ENCODE measurements at places on chromosomes 12 and 14.
A peak's percentile ranks its signal among the peaks of the same experiment; 100 is the strongest.

DNA sequence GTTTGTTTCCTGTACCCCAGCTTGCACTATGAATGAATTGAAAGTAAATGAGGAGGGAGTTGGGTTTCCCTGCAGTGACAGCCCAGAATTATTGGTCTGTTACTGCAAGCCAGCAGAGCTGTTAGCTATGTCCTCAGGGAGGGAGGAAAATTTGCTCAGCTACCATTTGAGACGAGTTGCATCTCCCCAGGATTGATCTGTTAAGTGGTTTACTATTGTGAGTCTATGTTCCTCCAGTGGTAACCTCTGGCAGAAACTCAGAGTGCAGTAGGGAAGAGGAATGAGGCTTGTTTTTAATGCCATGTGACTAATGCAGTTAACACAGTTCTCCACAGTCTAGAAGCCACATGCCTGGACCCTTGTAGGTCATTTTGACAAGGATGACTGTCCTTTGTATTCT is 173.9 kb downstream of the SLC15A4 start:
- DNase-seq, result no peak

DNA sequence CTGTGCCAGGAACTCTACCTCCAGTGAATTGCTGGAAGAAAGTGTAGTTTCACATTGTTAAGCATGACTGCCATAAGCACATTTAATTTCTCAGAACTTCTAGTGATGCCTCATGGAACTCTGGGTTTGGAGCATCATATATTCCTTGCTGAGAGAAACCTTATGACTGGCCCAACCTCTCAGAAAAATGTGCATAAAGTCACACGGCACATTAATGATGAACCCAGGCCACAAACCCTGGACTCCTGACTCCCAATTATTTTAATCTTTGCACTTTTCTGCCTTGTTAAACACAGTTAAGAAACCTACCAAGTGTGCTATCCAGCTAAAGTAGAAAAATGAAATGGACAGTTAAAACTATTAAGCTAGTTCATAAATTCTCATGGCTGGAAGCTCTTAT is 5.6 kb downstream of the TCP11L2 start:
- no peak for DNase-seq

GRCh38 chr12:87661786-87662377 is 367.3 kb downstream of the C12orf50 start:
- no peak for DNase-seq

DNA sequence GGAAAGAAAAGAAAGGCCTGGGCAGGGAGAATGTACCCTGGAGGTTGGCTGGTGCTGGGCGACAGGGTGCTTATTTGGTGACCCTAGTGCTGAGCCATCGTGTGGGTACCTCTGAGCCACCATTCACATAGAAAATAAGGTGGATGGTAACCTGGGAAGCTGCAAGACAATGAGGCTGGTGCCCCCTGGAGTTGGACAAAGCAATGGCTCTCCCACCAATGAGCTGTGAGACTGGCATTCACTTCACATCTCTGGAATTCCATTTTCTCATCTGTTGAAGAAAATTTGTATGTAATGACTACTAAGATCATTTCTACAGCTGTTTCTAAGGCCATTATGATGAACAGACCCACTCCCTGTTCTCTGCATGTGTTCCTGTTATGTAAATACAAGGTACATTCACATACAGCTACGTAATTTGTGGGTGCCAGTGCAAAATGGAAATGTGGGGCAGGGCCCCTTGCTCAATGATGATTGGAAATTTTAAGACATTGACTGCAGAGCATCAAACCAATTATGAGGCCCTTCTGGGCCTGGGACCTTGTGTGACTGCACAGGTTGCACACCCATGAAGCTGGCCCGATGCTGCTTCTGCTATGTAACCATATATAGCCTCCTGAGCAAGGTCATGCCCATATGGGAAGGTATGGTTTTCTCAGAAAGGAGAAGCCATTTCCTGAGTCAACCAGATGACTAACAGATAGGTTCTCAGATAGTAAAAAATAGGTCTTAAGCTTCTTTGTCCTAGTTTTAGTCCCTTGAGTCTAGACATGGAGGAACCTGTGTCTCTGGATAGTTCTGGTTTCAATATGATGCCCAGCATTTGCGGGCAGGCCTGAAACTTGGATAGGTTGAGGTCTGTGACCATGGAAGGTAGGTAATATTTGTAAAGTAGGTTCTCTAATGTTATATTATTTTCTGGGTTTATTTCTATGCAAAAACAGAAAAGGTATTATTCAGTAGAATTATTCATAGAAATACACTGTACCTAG is 63.4 kb upstream of the IGF1 start:
- DNase-seq, result no peak

GRCh38 chr12:104566244-104566993 is 109.7 kb downstream of the CHST11 start:
- no peak for DNase-seq

GRCh38 chr14:23884541-23884904 is 69.0 kb upstream of the DHRS4 start:
- DNase-seq, result no peak

DNA sequence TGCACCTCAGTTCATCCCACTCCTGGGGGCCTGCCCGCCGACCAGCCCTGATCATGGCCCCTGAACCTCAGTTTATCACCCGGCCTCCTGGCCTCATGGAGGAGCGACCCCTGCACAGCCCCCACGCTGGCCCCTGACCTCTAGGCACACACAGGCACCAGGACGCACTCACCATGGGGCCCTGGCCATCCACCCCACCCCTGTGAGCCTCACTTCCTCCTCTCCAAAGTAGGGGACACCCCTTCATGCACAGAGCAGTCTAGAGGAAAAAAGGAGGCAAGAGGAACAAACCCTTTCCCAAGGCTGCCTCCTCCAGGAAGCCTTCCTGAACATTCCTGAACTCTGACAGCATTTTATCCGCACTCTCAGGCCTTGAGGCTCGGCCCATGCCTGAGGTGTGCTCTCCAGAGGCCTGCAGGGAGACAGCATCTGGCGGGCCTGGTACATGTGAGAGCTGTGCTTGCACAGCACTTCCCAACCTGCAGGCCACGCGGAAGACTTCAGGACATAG is 39.4 kb downstream of the CCNK start:
- no peak for DNase-seq

- peak; percentile 15 for DNase-seq
Measured at GRCh38 chr14:30608533-30609006, 13.5 kb upstream of the SCFD1 start.

- DNase-seq, result no peak
Measured at GRCh38 chr12:57489157-57489641, 1.3 kb downstream of the MARS1 start.

DNA sequence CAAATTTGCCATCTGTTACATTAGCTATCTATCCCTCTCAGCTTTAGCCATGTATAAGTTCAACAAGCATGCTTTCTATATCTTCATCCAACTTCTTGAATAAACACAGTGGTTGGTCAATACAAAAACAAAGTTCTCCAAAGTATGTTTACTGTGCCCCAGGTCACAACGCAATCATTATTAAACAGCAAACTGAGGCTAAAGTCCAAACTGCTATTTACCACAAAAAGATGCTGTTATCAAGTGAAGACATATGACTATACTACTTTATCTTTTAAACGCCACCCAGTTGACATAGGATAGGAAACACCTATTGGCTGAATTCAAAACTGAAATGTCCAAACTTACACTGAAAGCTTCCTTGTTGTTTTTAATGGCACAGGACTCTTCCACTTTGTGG is 11.7 kb downstream of the ZCCHC8 start:
- DNase-seq, result no peak

DNA sequence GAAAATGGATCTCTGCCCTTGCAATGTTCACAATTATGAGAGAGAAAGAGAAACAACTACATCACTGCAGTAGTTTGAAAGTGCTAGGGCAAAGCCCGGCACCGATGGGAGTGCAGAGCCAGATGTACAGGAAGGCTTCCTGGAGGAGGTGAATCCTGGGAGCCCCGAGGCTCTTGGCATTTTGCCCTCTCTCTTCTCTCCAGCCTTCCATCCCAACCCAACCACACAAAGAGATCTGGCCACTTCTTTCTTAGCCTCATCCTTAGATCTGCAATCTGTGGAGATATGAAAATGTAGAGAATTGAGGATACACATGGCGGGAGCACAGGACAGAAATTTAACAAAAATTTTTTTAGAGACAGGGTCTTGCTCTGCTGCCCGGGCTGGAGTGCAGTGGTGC is 3.3 kb upstream of the PAPLN start:
- no peak for DNase-seq

GRCh38 chr12:64039281-64039871 is 182.7 kb downstream of the KICS2 start:
- peak; percentile 48 for DNase-seq

GRCh38 chr12:98741556-98742265 is 96.6 kb downstream of the APAF1 start:
- DNase-seq, result no peak

DNA sequence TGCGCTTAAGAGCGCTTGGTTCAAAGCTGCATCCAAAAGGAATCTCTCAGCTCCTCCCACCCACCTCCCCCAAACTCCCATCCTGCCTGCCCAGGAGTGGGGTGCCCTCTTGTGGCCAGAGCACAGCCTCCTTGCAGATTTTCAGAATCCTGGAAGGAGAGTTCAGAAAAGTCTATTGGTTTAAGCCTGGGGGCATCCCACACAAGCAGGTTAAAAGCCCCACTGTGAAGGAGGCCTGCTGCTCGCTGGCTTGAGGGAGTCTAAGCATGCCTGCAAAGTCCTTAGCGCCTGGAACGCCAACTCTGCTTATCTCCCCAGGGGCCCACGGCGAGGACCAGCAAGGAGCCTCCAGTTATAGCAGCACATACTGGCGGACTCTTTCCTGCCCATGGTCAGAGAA is 297.1 kb downstream of the KSR2 start:
- DNase-seq, result peak; percentile 58

DNA sequence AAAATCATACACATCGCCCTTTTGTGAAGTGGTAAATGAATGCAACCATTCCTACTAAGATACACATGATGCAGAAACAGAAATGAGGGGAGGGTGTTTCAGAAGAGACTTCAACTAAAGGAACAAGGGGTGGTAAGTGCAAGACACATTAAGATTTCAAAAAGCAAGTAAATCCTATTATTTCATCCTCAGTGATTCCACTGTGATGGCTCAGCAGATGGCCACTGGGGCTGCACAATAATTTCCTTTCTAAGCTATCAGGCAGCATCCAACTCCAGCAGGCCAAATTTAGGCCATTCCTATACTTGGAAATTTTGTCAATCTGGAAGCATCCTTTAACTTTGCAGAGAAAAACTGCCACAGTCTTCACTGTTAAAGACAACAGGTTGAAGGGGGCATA is 272.4 kb downstream of the NELL2 start:
- DNase-seq, result no peak

DNA sequence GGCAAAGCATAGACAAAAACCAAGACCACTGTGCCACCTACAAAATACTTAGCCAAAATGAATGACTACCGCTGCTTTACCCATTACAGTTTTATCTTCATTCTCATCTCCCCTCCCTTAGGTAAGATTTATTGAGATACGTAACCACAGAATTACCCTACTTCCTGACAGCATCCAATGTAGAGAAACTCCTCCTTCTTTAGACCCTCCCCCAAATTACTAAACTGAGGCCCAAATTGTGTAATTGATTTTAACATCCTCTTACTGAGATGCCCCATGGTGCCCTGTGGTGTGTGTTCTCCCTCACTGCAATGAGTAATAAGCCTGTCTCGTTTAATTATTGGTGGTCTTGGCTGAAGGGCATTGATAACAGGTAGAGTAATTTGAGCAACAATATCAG is 19.1 kb downstream of the VRK1 start:
- no peak for DNase-seq

DNA sequence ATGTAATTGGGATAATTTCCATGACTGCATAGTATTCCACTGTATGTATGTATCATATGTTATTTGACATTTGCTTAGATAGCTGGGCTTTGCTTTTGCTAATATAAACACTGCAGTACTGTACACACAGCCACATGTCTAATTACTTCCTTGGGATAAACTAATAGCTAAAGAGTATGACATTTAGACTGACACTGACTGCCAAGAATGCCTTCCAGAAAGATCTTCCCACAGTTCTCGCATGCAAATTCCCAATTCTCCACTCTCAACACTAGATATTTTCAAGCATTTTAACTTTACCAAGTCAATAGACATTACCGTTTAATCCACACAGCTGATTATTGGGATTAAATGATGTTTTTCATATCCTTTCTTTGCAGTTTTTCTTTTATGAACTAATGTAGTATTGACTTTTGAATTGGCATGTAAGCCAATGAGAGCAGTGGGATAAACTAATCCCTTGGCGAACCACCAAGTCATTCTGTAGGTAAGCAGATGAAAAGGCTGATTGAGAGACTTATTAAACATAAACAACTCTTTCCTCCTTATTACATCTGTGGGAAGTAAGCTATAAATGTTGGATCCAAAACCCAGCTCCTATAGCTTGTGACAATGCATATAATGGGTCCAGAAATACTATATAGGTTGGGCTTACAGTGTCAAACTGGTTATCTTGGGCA is 55.5 kb downstream of the STON2 start:
- no peak for DNase-seq

GRCh38 chr12:21438643-21439042 is 1.2 kb downstream of the PYROXD1 start:
- DNase-seq, result no peak

DNA sequence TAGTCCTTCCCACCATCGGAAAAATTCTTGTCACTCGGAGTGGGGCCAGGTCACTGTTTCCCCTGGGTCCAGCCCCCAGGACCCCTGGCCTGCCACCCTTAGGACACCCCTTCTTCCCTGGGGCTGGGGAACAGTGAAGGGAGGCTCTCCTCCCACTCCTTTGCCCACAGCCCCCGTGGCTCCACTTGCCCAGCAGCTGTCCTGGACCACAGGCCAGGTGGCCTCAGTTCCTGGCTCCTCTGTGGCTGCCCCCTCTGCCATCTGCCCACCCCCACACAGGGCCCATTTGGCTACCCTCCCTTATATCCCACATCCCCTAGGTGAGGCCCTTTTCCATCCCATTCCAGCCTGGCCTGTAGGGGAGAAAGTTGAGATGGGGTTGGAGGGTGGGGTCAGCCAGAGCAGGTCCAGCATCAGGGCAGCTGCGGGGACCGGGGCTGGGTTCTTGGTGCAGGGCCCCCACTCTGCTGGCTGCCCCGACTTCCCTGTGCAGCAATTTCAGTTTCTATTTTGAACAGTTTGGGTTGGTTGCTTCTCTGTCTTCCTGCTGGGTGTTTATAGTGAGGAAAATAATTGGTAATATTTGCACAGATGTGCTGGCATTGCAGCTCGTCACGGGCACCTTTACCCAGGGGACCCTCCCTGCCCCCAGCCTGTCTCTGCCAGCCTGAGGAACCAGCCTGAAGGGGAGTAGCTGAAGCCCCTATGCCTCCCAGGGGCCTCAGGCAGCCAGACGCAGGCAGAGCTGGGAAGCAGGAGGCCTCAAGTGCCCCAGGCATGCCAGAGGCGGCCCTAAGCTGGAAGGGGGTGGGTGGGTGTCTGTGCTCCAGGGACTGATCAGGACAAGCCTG is 23.4 kb downstream of the SYNDIG1L start:
- peak; percentile 35 for DNase-seq

DNA sequence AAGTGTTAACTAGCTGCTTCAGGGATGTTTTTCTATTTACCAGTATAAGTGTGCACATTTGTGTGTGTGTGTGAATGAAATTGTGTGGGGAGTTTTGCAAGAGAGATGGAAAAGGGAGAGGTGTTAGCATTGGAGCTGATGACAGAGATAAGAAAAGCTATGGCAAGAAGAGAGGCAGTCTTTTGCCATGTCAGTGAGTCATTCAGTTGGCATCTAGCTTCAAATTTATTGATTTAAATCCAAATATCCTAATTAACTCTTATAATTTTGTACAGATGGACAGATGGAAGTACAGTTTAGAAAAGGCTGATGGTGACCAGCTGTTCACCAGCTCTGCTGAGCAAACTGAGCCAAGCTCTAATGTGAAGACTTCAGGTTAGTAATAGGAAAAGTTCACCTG is 3.3 kb upstream of the BHLHE41 start:
- no peak for DNase-seq

GRCh38 chr14:89217891-89218290 is 199.1 kb downstream of the FOXN3 start:
- no peak for DNase-seq

Measured in cardiac muscle cell (in vitro differentiated cells and primary cell).